PC-3 (cell line): ENCODE measurements at places on chromosomes 12 and 14. TPM values are rescaled to one million over a fixed set of nuclear protein-coding genes. Genes with fewer than 3 reads are reported as not detected.
A peak's percentile ranks its signal among the peaks of the same experiment; 100 is the strongest.

GRCh38 chr14:50823762-50824636 is 7.0 kb downstream of the NIN start:
- DNase-seq: no peak

- no peak for DNase-seq
Observed at GRCh38 chr14:98754343-98755020, 517.5 kb downstream of the BCL11B start.

DNA sequence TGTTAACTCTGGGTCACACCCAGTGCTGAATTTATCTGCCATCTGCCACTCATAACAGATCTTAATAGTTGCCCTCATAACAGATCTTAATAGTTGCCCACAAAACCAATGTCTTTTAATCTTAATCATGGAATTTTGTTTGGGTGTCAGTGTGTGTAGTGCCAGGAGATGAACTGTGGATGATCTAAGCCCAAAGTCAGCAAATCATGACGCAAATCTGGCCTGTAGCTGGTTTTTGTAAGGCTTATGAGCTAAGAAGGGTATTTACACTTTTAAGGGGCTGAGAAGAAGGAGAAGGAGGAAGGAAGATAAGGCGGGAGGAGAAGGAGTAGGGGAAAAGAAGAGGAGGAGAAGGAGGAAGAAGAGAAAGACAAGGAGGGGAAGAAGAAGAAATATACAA is 10.0 kb upstream of the IL26 start:
- DNase-seq: no peak

- no peak for DNase-seq
Observed at GRCh38 chr14:74641601-74642391, 29.8 kb upstream of the LTBP2 start.

DNA sequence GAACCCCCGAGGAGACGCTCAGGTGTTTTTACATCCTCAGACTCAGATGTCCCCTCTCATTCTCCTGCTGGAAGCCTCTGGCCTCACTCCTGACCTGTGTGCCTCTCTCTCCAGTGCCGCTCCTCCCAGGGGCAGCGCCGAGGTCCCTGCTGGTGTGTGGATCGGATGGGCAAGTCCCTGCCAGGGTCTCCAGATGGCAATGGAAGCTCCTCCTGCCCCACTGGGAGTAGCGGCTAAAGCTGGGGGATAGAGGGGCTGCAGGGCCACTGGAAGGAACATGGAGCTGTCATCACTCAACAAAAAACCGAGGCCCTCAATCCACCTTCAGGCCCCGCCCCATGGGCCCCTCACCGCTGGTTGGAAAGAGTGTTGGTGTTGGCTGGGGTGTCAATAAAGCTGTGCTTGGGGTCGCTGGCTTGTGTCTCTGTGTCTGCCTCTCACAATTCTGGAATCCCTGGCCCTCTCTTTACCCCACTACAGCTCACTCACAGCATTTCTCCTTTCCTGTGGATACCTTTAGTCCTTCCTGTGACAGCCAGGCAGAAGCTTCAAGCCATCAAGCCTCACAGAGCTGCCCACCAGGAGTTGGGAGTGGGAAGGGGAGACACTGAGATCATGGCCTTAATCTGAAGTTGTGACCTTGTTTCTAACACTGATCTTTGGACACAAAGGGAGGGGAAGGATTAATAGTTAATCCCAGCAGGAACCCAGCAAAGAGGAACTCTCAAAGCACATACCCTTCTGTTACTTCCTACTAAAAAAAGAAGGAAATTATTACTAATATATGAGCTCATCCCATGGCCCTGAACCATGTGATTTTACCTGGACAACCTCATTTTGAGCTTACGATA is 1.1 kb upstream of the SOAT2 start:
- DNase-seq: no peak

- no peak for DNase-seq
Observed at GRCh38 chr12:116544656-116545055, 14.5 kb upstream of the MAP1LC3B2 start.

DNA sequence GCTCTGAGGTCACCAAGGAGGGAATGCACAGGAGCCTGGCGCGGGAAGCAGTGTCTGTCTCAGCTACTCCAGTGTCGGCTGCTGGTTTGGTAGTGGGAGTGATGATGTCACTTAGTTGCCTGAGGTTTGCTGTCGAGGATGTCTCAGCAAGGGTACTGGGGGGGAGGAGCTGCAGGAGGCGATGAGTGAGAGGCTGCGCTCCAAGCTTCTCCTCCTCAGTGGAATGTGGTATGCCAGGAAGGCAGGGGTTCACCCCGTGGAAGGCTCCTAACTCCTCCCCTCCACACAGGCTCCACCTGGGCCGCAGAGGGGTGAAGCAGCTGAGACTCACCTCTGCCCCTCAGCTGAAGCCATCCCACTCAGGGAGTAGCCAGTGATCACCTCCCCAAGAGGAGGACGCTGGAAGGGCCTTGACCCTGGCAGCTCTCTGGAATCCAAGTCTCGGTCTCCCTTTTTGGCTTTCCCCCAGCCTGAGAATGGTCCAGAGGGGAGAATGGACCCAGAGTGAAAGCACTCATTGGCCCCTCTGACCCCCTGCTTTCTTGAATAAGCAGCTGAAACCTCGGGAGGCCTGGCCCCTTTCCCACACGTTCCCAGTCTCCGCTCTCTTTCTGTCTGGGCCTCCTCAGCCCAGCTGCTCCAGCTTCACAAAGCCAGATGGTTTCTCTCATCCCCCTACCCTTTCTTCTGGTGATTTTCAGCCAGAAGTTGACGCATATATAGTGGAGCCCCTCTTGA is 178.9 kb upstream of the FKBP4 start:
- no peak for DNase-seq

- no peak for DNase-seq
Observed at GRCh38 chr12:86229772-86230171, 26.4 kb downstream of the MGAT4C start.

DNA sequence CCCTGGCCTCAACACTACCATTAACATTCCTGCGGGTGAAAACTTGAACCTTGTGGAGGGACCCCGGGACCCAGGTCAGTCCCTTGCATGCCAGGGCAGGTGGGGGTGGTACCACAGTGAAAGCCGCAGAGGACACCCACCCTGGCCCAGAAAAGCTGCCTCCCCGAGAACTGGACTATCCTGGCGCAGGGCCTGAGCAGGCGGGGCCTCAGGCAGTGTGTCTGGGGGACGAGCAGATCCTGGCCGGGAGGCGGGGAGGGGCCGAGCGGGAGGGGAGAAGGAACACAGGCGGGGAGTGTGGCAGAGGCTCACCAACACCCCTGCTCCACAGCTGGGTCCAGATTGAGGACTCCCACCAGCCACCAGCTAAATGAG is 10.0 kb downstream of the AHNAK2 start:
- DNase-seq: peak; percentile 71

DNA sequence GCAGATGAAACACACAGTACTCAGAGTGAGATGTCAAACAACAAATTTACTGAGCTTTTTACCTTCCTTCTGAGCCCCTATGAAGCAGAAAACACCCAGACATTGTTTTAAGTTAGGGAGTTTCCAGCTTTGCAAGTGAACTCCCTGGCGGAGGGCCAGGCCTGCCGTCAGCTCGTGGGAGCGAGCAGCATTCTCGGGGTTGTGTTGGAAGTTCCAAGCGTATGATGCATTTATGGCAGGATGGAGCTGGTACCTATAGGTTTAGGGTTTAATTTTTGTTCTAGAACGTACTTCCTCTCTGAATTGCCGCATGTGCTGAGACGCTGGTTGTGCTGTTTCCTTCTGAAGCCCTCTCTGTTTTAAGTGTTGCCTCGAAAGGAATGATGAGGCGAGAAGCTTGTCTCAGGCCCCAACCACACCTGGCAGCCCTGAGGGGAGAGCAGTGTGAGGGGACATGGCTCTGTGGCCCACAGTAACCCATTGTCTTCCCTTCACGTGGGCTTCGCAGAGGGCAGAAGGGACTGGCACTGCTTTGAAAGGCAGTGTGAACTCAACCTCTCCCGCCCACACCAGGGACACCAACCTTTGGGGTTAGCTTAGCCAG is 76.6 kb downstream of the SSPN start:
- DNase-seq: peak; percentile 68

GRCh38 chr12:49541140-49541861 is 2.5 kb downstream of the KCNH3 start:
- DNase-seq: no peak

GRCh38 chr14:100190126-100190525 is 30.7 kb upstream of the DEGS2 start:
- peak; percentile 49 for DNase-seq

GRCh38 chr12:130520784-130521183 is 183.1 kb downstream of the PIWIL1 start:
- no peak for DNase-seq

- DNase-seq: no peak
Observed at GRCh38 chr12:122238861-122239260, 13.0 kb upstream of the DIABLO start.

GRCh38 chr12:3892631-3893030 is 19.4 kb upstream of the PARP11 start:
- DNase-seq: no peak

GRCh38 chr12:25843976-25844375 is 114.5 kb upstream of the RASSF8 start:
- DNase-seq: no peak

- DNase-seq: no peak
Observed at GRCh38 chr12:103586791-103587370, at the start of gene STAB2. Gene STAB2 (plus strand): TSS chr12:103587273. CDS start chr12:103587477, 204 bp downstream.

- DNase-seq: peak; percentile 12
Observed at GRCh38 chr12:9364224-9365176, 156.3 kb upstream of the PZP start.

- no peak for DNase-seq
Observed at GRCh38 chr12:7853557-7853956, 19.2 kb downstream of the SLC2A14 start.

- peak; percentile 49 for DNase-seq
Observed at GRCh38 chr12:2795291-2796186, 769 bp downstream of the FKBP4 start.

- DNase-seq: peak; percentile 66
Observed at GRCh38 chr14:44657696-44658388, 150.8 kb upstream of the FSCB start.

DNA sequence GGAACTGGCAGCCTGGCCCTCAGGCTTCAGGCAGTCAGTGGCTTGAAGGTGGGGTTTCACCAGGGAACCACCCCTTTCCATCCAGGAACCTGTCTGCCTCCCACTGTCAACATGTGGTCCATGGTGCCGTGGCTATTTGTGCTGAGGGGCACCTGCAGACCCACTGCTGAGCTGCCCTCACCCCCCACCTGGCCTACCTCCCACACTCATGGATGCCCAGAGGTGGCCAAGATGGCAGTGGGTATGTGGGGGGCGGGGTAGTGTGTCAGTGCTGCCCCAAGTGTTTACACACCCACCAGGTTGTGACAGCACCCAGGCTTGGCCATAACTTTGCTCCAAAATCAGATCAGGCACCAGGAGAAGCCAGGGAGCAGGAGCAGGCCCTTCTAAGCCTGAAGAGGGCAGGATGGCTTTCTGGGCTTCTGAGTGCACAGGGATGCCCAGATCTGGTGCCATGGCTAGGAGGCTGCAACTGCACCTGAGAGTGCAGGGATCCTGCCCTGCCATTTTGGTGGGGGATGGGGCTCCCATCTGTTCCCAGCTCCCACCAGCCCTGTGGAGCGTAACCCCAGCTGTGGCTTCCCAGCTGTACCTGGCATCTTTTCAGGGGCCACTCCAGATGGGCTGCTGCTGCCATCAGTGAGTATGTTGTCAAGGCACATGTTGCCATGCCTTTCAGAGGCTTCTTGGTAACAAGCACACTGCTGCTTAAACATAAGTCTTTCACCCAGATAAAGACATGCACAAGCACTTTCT is 263.9 kb downstream of the LRIG3 start:
- no peak for DNase-seq

- DNase-seq: no peak
Observed at GRCh38 chr12:3077572-3078081, 448 bp downstream of the TSPAN9 start.

GRCh38 chr12:23446746-23447145 is 502.7 kb downstream of the SOX5 start:
- no peak for DNase-seq

DNA sequence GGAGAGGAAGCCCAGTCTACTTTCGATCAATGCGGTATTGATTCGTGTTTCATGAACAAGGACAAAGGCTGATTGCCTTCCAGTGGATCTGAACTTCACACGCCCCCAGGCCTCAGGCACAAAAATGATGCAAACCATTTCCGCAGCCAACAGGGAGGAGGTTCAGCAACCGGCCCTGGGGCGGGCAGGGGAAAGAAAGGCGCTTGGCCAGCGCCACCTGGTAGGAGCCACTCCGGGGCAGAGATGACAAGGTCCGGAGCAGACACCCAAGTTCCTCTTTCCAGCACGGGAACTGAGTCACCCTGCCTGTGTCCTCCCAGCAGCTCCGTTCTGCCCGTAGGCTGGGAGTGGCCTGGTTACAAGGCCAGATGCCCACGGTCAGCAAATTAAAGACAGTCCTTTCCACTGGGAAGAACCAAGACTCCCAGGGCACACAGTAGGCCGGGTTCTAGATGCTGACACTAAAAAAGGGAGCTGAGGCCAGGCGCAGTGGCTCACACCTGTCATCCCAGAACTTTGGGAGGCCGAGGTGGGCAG is 136.3 kb downstream of the SCARB1 start:
- DNase-seq: peak; percentile 95

GRCh38 chr12:13864081-13864673 is 117.2 kb downstream of the GRIN2B start:
- peak; percentile 61 for DNase-seq

PDE3A gene
- 0.58 and 2.0 TPM in 2 replicates for total RNA-seq

CDKN1B gene
- 29.2 and 37.2 TPM in 2 replicates for total RNA-seq

ADAM20 gene
- total RNA-seq: 0.17 and 0.26 TPM in 2 replicates

KCNK13 gene
- 0.17 and 0.58 TPM in 2 replicates for total RNA-seq

SYNJ2BP gene
- total RNA-seq: 13.1 and 16.4 TPM in 2 replicates

LRR1 gene
- total RNA-seq: 46.9 and 53.0 TPM in 2 replicates

LRP1-AS gene
- not detected in 2 replicates for total RNA-seq
